ENCODE measurements at places on chromosomes 1 and 21. TPM values are rescaled to one million over a fixed set of nuclear protein-coding genes. Genes with fewer than 3 reads are reported as not detected.

TMPRSS2 gene
- total RNA-seq = 0.36 TPM

IGSF21 gene
- total RNA-seq = not detected

LAMB3 gene
- 2.0 TPM for total RNA-seq

SLAMF1 gene
- not detected for total RNA-seq

OVAAL gene
- not detected for total RNA-seq

RAVER2 gene
- 11.7 TPM for total RNA-seq

ATG4C gene
- total RNA-seq = 8.3 TPM

C1orf141 gene
- total RNA-seq = not detected

HCN3 gene
- 0.73 TPM for total RNA-seq

DISP3 gene
- total RNA-seq = not detected

PGLYRP3 gene
- total RNA-seq = not detected

IFI44L gene
- 174 TPM for total RNA-seq

AMY1B gene
- total RNA-seq = not detected

S100B gene
- total RNA-seq = 746 TPM
